ENCODE measurements at places on chromosomes 16 and 17.

GRCh38 chr16:31331807-31332301 lies 23.1 kb upstream of the ITGAX start:
- DNase-seq = no peak

DNA sequence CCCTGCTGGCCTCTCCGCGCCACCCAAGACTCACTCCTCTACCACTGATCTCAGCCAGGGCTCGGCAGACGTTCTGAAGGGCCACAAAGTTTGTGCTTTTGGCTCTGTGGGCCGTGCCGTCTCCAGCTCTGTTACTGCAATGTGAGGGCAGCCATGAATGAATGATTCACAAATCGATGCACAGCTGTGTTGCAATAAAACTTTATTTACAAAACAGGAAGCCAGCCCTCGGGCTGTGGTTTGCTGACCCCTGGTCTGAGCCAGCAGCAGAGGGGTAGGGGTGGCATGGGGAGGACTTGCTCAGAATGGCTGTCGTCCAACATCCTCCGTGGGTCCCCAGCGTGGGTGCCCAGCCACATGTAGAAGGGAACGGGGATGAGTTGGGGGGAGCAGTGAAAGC lies 63.0 kb upstream of the PVALEF start:
- no peak for DNase-seq

DNA sequence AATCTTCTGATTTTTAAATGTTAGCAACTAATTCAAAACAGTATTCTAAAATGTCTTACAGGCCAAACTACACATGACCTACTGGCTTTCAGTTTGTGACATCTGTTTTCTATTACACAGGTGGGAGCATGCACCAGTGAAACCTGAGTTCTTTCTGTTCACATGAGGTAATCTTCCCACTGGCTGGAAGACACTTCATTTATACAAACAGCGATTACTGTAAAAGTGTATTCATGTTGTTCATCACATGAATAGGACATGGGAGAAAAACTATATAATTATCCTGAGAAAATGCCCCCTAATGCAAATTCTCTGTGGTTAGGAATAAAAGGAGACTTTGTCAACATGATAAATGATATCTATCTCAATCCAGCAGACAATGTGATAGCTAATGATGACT lies 11.1 kb upstream of the PIK3R5 start:
- DNase-seq = no peak

- no peak for DNase-seq
These were observed 725.7 kb upstream of the GOT2 start for GRCh38 chr16:59459806-59460205.

DNA sequence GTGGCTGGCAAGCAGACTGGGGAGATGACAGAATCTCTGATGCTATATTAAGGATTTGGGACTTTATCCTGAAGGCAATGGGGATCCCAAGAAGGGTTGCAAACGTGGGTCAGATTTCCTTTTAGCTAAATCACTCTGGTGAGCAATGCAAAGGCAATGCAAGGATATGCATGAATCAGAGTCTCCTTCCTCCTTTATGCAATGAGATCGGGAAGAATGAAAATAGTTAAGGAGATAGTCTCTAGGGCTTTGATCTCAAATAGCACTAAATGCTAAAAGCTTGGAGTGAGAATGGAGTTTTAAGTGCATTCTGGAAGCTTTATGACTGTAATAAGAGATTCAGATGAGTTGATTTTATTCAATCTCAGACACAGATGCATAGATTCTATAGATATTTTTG lies 27.2 kb upstream of the SHISA9 start:
- DNase-seq = no peak

DNA sequence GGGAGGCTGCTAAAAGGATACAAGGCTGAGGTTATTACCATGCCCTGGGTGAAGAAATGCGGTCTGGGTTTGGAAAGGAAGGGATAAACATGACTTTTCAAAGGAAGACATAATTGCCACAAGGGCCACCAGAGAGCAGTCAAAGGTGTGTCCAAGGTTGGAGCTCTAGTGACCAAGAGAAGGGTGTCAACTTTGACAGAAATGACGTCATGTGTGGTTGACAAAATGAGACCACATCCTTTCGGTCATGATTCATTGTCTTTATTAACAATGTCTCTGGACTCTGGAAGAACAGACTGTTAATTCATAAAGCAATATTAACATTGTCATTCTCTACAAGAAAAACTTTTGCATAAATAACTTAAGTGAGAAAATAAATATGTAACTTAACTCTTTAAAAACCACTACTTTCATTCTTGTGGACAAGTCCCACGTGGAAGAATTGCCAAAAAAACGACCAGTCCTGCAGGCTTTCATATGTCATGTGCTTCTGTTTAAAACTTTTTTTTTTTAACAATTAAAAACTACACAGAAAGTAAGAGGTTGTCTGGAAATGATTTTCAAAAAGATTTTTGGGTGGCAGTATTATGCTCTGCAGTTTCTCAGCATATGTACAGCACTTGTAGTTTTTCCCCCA lies 5.0 kb downstream of the SOST start:
- DNase-seq = no peak

DNA sequence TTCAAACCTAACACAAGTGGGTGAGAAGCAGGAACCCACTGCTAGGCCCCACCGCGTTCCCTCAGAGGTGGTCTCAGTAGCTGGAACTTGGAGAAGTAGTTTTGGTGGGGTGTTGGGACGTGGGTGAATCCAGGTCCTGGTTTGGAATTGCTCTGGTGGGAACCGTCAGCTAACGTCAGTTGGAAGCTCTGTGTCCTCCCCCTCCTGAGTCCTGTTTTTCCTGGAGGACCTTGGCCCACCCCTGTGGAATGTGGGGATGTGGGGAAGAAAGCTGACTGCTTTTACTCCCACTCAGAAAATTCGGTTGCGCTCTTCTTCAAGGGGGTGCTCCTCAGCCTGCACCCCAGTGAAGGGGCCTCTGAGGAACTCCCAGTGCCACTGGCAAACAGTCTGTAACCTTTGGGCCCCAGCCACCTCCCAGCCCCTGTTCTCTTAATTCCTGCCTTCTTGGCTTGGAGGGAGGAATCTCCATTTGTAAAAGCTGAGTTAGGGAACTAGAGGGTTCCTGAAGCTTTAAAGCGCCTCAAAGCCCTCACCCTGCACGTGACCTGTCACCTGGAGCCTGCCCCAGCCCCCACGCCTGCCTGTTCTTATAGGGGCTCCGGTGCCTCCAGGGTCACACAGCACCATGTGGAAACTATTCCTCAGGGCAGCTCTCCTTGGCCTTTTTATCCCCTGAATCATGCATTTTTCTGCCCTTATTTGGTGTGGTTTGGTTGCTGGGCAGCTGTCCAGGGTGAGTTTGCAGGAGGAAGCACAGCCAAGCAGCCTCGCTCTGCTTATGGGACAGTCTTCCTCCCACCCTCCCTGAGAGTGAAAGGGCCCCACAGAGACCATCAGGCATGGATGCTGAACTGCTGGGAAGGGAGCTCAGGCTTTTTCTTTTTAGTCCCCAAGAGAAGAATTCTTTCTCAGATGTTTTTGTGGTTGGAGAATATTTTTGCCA lies 16.2 kb upstream of the NAGLU start:
- no peak for DNase-seq

GRCh38 chr17:45231481-45232116 lies 9.9 kb downstream of the FMNL1 start:
- DNase-seq = no peak

DNA sequence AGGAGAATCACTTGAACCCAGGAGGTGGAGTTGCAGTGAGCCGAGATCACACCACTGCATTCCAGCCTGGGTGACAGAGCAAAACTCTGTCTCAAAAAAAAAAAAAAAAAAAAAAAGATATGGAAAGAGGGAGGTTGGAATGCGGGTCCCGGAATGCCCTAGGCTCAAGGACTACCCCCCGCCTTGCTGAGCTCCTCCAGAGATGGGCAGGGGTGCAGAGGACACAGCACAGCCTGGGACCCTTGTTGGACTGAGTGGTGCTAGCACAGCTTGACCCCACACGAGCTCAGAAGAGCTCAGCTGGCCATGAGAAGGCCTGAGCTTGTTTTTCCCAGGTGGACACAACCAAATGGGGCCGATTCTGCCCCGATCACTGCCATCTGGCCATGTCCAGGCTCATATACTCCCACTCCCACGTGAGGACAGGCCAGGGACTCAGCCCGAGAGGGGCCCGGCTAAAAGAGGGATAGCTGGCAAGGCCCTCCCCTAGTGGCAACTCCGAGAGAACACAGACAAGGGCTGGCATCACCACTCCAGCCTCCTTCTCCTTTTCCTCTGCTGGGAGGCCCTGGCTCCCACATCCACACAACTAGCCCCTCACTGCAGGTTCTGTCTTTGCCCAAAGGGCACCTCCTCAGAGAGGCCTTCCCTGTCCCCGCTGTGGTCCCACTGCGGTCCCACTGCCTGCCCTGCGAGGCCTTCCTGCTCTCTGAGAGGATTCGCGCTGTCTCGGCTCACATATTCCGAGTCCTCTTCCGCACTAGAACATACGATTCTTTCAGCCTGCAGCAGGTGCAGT lies 11.0 kb downstream of the SGCA start:
- no peak for DNase-seq

DNA sequence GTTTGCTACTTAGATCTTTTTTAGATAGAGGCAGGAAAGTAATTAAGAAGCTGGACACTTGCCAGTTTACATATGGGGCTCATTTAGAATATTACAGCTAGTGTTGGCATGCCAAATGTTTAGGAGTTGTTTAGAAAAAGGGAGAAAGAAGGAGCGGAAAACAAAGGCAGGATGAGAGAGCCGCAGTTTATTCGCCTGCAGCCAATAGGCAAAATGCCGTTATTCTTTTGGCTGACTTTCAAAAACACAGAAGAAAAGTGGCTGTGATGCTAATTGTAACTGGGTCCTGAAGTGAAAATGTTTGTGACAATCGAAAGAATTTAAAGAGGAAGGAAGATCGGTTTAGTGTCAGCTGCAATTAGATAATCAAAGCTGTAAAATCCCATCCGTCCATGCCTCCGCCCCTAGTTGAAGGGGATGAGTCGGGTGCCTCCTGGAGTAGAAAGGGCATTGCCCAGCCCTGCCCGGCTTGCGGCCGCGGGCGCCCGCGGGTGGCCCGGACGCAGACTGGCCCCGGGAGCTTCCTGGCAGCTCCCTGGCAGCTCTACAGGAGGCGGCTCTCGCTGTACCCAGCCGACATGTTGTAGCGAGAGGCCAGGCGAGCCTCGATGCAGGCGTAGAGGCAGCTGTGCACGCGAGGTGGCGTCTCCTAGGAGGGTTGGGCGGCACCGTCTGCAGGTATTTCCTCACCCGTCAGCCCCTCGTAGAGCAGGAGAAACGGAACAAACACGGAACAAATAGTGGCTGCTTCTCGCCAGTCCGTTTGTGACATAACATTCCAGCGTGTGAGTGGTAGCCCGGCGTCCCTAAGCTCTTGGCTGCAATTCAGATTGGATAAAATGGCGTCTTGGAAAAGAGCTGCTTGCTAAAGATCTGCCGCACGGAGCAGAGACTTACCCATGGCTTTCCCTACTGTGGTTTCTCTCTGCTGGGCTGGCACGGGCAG lies 82.2 kb downstream of the TNRC6C start:
- no peak for DNase-seq

DNA sequence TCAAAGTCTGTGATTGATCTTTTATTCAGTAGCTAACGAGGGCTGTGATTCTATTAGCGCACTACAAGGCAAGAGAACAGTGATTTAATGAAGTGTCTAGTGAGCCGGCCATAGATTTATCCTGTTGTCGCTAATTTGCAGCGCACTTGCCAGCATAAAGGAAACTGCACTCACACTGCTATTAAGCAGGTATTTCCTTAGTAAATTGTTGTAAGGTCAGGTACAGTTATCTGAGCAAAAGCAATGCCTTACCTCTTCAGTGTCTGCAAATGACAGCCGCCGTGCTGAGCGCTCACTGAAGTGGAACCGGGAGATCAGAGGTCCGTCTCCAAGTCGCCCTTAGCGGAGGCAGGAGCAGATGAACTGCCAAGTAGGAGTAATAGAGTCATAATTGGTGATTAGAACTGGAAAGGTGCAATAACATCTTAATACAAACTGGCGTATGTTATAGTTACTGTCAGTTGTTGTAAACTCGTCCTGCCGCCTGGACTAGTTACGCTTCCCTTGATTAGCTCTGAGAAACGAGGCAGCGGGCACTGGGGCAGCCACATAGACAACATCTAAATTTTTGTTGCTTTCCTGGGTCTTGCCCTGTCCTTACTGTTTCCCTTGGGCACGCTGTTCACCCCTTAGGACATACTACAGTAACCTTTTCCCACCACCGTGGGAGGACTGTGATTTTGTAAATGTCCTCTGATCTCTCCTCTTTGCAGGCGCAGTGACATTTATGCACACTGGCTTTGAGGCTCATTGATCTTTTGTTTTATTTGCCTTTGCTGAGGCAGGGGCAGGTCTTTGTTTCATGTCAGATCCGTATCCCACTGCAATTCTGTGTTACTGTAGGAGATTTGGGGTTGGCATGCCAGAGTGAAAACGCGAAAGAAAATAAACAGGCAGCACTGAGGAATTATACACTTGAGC lies 363.1 kb downstream of the WWOX start:
- no peak for DNase-seq

- no peak for DNase-seq
These were observed 1.2 kb upstream of the MIF4GD start for GRCh38 chr17:75271955-75272847.

DNA sequence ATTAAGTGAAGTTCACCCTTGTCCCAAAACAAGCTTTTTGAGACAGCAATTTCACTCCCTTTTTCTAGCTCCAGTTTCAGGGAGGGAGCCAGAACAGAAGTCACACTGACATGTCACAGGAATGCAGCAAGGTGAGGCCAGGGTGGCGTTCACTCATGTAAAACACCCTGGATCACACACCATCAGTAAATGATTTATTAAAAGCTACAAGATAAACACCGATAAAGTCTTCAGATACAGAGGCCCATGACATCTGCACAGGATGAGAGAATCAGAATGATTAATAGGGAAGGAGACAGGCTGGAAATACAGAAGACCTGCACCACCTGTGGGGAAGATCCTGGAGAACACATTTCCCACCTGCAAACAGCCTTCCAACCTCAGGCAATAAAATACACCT lies 77.5 kb upstream of the DYNLRB2 start:
- DNase-seq = no peak

- DNase-seq = peak; percentile 53
These were observed at the start of gene TRPV3 for GRCh38 chr17:3557768-3558583. TRPV3 (minus strand) TSS chr17:3557812; CDS start chr17:3554850, 2,962 bp downstream.

DNA sequence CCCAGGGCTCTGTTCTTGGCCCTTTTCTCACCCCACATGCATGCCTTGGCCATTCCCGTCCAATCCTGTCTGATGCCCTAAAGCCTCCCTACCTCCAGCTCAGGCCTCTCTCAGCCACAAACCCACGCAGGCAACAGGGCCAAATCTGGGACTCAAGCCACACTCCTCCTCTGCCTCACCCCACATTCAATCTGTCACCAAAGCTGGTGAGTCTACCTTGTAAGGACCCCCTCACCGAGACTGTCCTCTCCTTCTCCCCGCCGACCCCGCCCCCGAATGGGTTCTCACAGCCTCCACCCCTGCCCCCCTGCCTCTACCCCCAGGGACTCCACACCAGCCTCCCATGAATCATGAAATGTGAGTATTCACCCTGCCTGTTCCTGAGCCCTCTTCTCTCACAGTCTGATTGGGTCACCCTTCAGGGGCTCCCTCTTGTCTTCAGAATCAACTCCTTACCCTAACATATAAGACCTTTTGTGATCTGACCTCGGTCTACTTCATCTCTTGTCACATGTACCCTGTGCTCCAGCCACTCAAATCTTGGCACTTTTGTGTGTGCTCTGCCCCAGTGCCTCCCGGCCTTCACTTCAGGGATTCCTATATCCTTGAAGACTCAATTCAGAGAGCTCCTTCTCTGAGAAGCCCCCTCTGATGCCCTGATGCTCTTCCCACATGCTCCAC lies 10.7 kb downstream of the EPOP start:
- DNase-seq = no peak
